Fibroblast of lung (primary cell): ENCODE measurements at places on chromosomes 12 and 14. TPM values are rescaled to one million over a fixed set of nuclear protein-coding genes. Genes with fewer than 3 reads are reported as not detected.
A peak's percentile ranks its signal among the peaks of the same experiment; 100 is the strongest.

- DNase-seq: no peak
Measured at GRCh38 chr12:52676163-52676562, 4.0 kb downstream of the KRT1 start.

The PRIM1 gene
- total RNA-seq: 4.9 and 6.1 TPM in 2 replicates

DNA sequence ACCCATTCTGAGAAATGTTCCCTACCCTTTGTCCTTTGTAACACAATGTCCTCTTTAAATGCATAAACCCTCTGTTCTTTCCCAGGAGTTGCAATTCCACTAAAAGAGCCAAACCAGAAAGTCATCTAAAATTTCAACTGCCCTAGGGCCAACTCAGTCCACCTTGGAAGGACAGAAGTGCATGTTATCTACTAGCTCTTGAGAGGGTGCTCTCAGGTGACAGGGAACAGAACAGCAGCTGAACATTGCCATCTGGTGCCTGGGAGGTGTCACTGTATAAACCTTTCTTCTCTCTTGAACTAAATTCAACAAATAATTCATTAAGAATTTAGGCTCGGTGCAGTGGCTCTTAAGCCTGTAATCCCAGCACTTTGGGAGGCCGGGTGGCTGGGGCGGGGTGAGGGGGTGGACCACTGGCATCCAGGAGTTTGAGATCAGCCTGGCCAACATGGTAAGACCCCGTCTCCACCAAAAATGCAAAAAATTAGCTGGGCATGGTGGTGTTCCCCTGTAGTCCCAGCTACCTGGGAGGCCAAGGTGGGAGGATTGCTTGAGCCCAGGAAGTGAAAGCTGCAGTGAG lies 10.3 kb upstream of the FERMT2 start:
- peak; percentile 76 for DNase-seq

- no peak for DNase-seq
Measured at GRCh38 chr12:125684968-125685790, 619.9 kb downstream of the AACS start.

The MAP1LC3B2 gene
- total RNA-seq: 0.51 and 1.2 TPM in 2 replicates

DNA sequence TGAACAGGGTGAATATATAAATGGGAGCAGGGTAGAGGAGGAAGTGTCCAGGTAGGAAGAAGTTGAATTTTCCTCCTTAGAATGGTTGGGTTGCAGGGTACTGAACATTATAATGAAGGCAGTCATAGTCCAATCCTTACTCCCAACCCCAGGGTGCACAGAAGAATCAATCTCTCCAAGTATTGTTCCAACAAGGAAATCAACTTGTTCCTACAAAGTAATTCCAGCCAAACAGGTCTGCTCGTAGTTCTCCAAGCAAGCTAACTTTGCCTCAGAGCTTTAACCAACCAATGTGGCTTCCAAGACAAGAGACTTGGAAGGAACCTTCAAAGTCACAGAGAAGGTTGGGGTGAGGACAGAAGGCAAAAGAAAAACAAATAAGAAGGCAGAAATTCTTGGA lies 527.2 kb downstream of the MED13L start:
- no peak for DNase-seq

The CATSPERB gene
- under 0.01 TPM in 1 of 2 replicates, not detected in the other for total RNA-seq

DNA sequence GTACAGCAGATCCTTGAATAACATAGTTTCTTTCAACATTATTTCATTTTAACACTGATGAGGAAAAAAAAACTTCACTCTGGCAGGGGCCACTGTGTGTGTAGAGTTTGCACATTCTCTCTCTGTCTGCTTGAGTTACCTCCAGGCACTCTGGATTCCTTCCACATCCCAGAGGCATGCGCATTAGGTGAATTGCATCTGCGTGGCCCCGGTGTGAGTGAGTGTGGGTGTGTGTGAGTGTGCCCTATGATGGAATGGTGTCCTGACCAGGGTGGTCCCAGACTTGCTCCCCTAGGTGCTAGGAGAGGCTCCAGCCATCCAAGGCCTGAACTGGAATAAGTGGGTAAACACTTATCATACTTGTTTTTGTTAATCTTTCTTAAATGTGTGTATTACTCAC lies 90.6 kb upstream of the LRIG3 start:
- DNase-seq: no peak

The AQP6 gene
- under 0.01 and 0.17 TPM in 2 replicates for total RNA-seq

GRCh38 chr12:11739980-11740577 lies 90.6 kb downstream of the ETV6 start:
- no peak for DNase-seq

- DNase-seq: no peak
Measured at GRCh38 chr12:21725731-21726130, 48.8 kb downstream of the KCNJ8 start.

GRCh38 chr12:99390707-99391106 lies 256.8 kb upstream of the GARIN6 start:
- no peak for DNase-seq

The MDP1 gene
- 13.6 and 22.1 TPM in 2 replicates for total RNA-seq
